Foreskin fibroblast (primary cell): ENCODE measurements at places on chromosomes 12 and 14.
A peak's percentile ranks its signal among the peaks of the same experiment; 100 is the strongest.

- no peak for DNase-seq
These were observed 318.9 kb downstream of the SNAPC1 start for GRCh38 chr14:62081012-62081612.

GRCh38 chr12:51160814-51161459, 12.0 kb downstream of the TFCP2 start:
- peak; percentile 4 for DNase-seq

DNA sequence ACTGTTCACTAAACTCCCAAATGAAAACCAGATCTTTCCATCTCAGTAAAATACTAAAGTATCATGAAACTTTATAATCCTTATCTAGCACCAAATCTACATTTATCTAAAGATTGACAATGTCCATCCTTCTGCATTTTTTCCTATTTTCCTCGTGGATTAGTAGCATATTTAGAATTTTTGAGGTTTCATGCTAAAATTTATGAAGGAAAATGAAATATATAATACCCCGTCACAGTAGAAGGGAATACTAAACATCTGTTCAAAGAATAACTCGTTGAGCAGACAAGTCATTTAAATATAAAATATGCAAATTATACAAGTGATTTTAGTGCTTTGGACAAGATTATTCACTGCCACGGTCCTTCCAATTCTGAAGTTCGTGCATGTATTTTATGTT, 122.7 kb upstream of the SLCO1C1 start:
- DNase-seq: no peak

GRCh38 chr12:10140001-10140400, 10.0 kb upstream of the CLEC7A start:
- peak; percentile 49 for DNase-seq

DNA sequence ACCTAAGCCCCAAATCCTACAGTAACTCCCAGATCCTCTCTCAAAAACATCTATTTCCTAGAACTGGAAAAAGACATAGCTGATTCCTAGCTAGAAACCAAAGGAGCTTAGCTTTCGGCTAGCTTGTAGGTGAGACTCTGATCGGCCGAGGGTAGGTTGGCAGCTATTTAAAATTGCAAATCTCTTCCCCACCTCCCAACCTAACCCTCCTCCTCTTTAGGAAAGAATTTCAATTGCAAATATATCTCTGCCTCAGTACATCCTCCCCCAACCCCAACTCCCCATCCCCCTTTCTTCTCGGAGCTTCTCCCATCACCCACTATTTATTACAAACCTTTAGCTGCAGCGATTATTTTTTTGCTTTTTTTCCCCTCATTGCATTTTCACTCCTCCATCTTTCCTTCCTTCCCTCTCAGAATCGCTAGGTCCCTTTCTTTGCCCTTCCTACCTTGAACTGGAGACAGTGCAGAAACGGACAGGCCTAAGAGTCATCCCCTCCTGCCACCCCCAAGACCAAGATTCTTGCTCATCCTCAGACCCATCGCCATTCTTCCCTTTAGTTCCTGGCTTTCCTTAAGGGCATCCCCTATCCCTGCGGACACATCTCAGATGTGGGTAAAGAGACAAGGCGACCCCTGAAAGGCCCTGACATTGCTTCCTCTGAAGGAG, 13.4 kb downstream of the ZFHX2 start:
- no peak for DNase-seq

- no peak for DNase-seq
These were observed 27.7 kb downstream of the PPP1R13B start for GRCh38 chr14:103819503-103820307.

DNA sequence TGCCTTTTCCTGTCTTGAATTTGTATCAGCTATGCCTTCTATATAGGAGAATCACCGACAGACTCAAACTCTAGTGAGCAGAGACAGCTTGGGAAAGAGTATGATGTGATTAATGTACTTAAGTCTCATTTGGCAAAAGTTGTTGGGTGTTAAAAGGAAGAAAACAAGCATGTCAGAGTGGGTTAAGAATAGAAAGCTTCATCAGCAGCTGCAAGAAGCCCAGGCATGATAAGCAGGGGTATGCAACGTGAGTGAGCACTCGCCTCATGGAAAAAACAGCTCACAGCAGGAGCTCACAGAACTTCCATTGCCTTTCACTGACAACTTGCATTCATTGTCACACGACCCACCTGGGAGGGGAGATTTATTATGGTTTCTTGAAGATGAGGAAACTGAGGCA, 35.9 kb upstream of the WNK1 start:
- no peak for DNase-seq

GRCh38 chr12:68292151-68292943, 38.9 kb upstream of the IL22 start:
- no peak for DNase-seq

DNA sequence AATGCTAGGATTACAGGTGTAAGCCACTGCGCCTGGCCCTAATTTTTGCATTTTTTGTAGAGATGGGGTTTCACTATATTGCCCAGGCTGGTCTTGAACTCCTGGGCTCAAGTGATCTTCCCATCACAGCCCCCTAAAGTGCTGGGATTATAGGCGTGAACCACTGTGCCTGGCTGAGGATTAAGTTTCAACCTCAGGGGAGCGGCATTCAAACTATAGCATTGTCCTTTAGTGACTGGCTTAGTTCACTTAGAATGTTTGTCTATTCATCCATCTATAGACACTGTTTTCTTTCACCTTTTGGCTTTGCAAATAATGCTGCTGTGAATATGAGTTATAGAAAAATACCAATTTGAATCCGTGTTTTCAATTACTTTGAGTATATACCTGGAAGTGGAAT, 25.2 kb downstream of the PTPN11 start:
- DNase-seq: no peak

- DNase-seq: no peak
These were observed 693 bp downstream of the MAP3K9 start for GRCh38 chr14:70808416-70809224.

DNA sequence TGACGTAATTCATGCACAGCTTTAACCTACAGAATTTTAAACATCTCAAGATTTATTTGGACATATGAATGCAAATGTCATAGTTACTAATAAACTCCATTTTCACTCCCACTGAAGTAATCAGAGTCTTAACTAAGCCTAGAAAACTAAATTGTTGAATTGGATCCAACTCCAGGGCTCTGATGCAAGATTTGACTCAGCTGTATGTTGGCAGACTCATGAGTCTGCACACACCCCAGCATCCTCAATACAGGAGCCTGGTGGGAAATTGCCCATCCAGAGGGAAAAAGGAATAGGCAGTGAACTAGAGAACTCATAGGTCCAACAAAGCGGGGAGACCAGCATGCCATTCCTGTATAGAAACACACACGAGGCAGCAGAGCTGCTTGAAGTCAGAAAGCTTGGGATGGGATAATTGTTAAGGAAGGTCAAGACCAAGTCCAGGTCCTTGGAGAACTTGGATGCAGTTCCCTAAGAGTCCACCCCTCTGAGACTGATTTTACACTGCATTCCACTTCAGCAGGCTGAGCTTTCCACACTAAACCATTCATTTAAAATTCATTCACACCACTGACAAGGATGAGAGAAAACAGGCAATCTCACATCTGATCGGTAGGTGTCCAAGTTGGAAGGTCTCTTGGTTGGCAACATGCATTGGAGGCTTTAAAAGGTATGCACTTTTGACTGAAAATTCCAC, 14.4 kb downstream of the TMTC1 start:
- DNase-seq: peak; percentile 84

GRCh38 chr14:68235011-68235410, 415.4 kb downstream of the RAD51B start:
- DNase-seq: no peak

GRCh38 chr12:113276306-113276705, 55.0 kb downstream of the TPCN1 start:
- DNase-seq: no peak

GRCh38 chr14:22819151-22819988, 4.1 kb upstream of the SLC7A7 start:
- peak; percentile 76 for DNase-seq

DNA sequence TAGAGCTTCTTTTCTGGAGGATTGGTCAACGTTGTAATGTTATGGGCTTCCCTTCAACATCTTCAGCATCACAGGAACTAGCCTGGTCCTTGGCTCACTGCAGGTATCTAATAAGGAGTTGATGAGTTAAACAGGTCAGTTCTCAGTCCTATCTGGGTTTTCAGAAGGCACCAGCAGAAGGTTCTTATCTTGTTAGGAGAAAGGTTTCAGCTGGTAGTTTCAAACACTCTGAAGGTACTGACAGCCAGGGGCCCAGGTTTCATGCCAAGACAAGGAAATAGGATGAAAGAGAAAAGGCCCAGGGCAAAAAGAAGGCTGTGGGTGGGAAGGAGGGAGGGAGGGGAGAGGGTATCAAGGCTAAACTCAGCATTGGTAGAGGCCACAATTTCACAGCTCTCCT, 21.4 kb downstream of the TMEM229B start:
- DNase-seq: no peak

GRCh38 chr12:27297566-27297965, 35.1 kb upstream of the BMAL2 start:
- DNase-seq: no peak

GRCh38 chr12:47882781-47883546, 21.8 kb downstream of the VDR start:
- DNase-seq: no peak

DNA sequence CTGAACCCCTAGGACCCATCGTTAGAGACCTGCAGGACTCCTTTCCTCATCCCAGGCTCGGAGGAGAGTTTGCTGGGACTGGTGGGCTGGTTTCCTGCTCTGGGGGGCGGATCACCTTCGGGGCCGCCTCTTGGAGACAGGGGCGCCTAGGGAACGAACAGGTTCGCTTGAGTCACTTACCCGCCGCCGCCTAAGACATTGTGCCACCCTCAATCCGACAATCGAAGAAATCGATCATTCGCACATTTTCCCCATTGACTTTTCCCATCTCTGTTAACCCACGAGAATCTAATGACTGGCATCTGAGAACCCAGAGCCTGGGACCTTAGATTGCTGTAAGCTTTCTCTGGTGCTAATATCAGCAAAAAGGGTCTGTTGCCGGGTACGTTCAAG, 322 bp downstream of the SLC39A9 start:
- no peak for DNase-seq

DNA sequence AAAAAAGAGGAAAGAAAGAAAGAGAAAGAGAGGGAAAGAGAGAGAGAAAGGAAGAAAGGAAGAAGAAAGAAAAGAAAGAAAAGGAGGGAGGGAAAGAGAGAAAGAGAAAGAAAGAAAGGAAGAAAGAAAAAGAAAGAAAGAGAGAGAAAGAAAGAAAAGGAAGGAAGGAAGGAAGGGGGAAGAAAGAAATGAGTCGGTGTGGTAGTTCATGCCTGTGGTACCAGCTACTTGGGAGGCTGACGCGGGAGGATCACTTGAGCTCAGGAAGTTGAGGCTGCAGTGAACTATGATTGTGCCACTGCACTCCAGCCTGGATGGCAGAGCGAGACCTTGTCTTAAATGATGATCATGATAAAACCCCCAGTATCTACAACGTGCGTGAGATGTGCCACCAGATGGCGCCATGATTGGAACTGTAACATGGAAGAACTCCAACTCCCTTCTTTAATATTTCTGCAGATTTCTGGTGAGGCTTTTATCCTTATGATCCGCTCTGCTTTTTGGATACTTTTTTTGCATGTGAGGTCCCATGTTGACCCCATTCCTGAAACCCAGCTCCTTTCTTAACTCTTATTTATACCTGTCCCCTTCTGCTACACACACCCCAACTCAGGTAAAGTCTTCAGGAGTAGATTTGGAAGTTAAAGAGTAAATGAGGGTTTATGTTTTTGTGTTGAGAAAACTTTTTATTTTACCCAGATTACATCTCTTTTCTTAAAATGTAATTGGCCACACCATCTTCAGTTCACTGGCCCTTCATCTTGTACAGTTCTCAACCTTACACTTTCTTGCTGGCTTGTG, 25.6 kb downstream of the RNASE10 start:
- DNase-seq: peak; percentile 85

- no peak for DNase-seq
These were observed 5.4 kb downstream of the UBR7 start for GRCh38 chr14:93212432-93212831.

- DNase-seq: no peak
These were observed 3.4 kb downstream of the PRKAG1 start for GRCh38 chr12:49015196-49015595.

DNA sequence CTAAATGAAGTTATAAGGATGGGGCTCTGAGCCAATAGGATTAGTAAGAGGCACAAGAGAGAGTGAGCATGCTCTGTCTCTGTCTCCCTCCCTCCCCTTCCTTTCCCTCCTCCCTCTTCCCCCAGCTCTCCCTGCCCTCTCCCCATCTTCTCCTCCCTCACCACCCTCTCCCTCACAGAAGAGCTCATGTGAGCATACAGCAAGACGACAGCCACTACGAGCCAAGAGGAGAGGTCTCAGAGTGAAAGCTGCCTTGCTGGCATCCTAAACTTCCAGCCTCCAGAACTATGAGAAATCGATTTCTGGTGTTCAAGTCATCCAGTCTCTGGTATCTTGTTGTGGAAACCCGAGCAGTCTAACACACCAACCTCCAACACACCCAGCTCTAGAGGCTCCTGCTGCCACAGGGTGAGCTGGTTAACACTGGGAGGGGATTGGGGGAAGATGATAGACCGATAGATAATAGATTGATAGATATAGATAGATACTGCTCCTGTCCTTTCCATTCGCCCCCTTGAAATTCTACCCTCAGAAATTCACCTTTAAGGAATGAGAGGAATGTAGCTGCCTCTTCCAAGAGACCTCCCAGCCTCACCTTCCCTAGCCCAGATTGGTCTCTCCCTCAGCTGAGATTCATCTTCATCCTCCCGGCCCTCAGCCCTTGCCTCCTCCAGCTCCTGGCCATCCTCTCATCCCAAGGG, 25.8 kb upstream of the ACTN1 start:
- no peak for DNase-seq

DNA sequence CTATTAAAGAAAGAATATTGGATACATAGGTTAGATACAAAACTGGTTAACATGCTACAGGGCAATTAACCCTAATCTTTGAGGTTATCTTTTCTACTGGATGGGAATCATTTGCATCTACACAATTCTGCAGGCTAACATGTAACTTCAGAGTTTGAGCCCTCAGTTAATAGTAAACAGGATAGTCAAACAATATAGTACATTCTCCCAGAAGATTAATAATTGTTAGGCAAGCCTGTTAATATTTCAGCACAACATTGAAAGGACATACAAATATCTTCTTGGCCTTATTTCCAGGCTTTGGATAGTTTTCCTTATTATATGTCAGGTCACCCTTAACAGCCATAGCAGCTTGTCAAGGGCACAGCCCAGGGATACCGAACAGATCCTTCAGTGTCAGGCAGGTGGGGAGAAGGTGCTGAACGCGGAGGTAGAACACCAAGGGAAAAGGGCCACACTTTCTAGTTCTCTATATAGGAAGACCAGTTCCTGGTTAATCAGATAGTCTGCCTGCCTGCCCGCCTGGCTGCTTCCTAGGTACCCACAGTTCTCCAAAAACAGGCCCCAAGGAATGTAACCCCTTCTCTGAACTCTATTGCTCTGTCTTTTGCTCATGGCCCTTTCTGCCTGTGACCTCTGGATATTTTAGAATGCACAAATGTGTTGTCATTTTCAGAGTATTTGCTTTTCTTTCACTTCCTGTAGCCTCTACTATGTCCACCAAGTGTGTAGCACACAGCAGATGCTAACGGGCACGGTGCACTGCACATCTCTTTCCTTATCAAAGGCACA, 256.0 kb downstream of the PCNX1 start:
- no peak for DNase-seq
